ENCODE measurements at places on chromosomes 6 and 20.

GRCh38 chr6:16921399-16922110 lies 160.3 kb upstream of the ATXN1 start:
- DNase-seq: no peak

- DNase-seq: peak; percentile 53
Measured at GRCh38 chr6:52286798-52287432, 2.4 kb upstream of the MCM3 start.

GRCh38 chr6:39929039-39929732 lies 5.1 kb downstream of the MOCS1 start:
- no peak for DNase-seq

DNA sequence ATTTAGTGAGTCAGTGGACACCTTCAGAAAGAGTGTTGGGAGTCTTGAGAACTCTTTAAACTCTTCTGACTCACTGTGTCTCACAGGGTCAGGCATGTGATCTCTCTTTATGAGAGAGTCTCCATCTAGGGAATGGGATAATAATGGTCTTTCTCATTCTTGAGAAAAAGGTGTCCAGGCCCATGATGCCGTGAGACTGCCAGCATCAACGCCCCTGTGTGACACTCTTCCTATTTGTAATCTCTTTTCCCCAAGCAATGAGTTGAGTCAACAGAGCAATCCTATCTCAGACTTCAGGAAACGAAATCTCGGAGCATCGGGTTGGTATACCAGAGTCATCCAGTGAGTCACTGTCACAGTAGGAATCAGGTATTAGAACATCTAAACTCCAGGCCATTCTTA lies 82.3 kb upstream of the BMP2 start:
- DNase-seq: no peak

DNA sequence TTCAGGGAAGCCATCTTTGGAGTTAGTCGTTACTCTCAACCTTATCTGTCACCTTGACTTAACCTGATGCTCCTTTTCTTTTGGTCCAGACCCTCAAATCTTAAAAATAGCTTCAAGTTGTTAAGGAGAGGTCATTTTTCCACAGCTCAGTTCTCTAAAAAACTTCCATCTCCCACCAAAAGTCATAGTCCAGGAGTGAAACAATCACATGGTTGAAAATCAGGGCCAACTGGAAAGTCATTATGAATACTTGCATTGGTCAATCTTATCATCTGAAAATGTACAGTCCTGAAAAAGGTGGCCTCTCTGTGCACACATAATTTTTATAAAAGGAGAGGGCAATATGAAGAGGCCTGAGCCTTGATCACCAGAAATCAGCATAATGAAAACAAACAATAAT lies 195.7 kb downstream of the BCAS1 start:
- DNase-seq: no peak

Data from stimulated activated CD4-positive, alpha-beta T cell treated with anti-CD3 and anti-CD28 coated beads, TNF-alpha, amount 100 ng/mL, for 24 hours (primary cell).